ENCODE measurements at places on chromosomes 4 and X.

- no peak overlapping the region for H3K4me3 ChIP-seq
- H3K27ac ChIP-seq: no peak overlapping the region
- no peak for DNase-seq
- no peaks in the 10 kb centered on the region for H3K36me3 ChIP-seq
- H3K27me3 ChIP-seq: peaks cover 2% of the 10 kb centered on the region
These were observed 43.8 kb upstream of the UBQLN2 start for GRCh38 chrX:56519642-56520041.

GRCh38 chr4:101475246-101475645, 127.9 kb upstream of the PPP3CA start:
- H3K4me3 ChIP-seq: no peak overlapping the region
- no peaks in the 10 kb centered on the region for H3K36me3 ChIP-seq
- H3K27ac ChIP-seq: no peak overlapping the region
- peaks cover 12% of the 10 kb centered on the region for H3K27me3 ChIP-seq
- no peaks in the 10 kb centered on the region for H3K4me1 ChIP-seq

DNA sequence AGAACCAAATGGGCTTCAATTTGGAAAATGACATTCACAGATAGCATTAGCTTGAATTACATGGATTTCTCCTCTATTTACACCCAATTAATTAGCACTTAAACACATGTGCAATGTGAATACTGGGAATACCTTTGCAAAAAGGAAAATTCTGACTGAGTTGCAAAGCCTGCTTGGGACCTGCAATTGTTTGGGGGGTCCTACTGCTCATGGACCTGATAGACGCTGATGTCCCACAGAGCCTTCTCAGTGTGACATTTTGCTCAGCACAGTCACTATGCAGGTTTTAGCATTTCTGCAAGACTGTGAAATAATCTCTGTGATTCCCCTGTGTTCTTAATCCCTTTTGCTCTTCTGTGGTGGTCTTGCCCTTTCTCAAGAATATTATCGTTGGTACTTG, 101.2 kb upstream of the PGRMC2 start:
- no peak overlapping the region for H3K4me3 ChIP-seq
- no peak overlapping the region for H3K27ac ChIP-seq
- H3K27me3 ChIP-seq: no peaks in the 10 kb centered on the region
- no peaks in the 10 kb centered on the region for H3K36me3 ChIP-seq
- DNase-seq: no peak
- no peaks in the 10 kb centered on the region for H3K4me1 ChIP-seq

GRCh38 chr4:13262816-13263215, 221.3 kb downstream of the RAB28 start:
- H3K27me3 ChIP-seq: no peaks in the 10 kb centered on the region
- DNase-seq: no peak
- H3K27ac ChIP-seq: no peak overlapping the region

DNA sequence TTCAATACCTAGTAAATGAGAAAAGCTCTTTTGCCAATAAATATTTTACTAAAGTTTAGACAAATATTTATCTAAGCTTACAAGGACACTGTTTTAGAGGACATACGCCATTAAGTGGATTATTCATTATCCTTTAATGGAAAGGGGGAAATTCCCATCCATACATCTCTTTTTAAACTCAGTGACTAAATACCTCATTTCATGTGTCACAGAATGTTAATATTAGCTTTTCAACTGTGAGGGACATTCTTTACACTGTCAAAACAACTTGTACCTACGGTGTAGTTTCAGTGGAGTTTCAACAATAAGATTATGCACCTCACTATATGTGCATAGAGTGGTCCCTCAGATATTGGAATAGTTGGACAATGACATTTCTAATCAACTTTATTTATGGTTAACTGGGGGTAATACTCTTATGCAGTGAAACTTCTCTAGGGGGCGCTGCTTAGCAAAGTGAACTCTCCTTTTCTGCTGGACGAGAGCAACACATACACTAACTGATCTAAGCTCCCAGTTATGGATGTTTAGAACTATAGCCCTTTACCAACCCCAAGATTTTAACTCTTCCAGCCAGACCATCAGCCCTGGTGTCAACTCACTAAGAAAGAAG, 9.7 kb downstream of the HS6ST2 start:
- H3K27me3 ChIP-seq: peaks cover 16% of the 10 kb centered on the region
- H3K4me1 ChIP-seq: no peaks in the 10 kb centered on the region
- no peak overlapping the region for H3K27ac ChIP-seq
- DNase-seq: no peak

DNA sequence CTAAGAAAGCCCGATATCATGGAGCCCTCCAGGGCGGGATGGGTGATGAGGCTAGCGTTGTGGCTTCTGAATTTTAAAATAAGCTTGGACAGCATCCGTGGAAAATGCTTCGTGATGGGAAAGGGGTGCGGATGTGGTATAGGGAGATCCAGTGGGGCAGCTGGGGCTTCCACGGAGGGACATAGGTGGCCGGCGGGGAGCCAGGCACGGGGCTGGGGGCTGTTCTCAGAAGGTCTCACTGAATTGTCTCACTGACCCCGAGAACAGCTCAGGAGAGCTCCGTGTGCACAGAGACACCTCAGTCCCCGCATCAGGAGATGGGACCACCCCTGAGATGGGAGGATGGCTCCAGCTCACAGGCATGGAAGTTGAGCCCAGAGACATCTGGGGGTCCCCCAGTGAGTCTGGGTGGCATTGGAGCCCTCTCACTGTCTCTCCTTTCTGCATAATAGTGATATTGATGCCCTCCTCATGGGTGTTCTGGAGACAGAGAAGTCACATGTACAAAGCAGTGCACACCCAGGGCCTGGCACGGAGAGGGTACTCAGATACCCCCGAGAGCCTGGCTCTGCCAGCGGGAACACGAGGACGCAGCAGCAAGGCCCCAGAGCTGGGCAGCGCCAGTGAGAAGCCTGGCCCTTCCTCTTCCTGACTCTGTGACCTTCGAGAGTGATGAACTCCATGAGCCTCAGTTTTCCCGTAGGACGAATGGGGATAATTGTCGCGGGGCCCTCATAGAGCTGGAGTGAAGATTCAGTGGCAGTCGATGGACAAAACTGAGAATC, 70.6 kb upstream of the PSAPL1 start:
- H3K4me3 ChIP-seq: no peak overlapping the region
- H3K4me1 ChIP-seq: peaks cover 4% of the 10 kb centered on the region
- no peak for DNase-seq
- no peaks in the 10 kb centered on the region for H3K36me3 ChIP-seq
- no peak overlapping the region for H3K27ac ChIP-seq
- peaks cover 7% of the 10 kb centered on the region for H3K27me3 ChIP-seq

DNA sequence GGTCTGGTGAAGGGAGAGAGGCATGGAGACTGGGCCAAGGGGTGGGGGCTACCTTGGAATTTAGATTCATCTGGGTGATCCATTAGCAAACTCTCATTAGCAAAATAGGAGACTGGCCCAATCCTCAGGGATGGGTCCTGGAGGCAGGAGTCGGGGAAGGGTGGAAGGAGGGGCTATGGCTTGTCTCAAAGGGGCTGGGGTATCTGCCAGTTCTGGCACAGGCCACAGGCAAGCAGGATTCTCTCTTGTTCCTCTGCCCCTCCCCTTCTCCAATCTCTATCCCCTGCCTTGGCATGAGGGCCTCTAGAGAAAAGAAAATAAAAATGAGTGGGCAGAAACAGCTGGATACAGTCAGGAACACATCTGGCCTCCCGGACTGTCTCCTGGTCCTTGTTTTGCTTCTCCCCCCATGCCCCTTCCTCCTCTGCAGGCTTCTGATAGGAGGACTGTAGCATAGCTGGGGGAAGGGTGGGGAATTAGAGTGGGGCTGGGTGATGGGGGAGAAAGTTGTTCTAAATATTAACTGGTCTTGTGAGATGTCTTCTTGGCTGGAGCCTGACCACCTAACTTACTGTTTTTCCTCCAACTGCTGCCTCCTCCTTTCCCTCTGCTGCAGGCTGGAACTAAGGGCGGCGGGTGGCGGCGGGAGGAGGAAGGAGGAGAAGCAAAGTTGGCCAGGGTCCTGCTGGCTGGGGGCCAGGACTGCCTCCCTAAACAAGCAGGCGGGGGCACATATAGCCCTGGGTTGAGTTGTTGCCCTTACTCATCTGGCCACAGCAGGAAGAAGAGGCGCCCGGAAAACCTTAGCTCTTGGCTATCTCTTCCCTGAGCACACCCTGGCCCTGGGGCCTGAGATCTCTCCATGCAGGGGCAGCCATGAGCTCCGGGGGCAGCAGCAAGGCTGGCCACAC, 53.3 kb upstream of the LAS1L start:
- H3K27me3 ChIP-seq: no peaks in the 10 kb centered on the region
- H3K36me3 ChIP-seq: no peaks in the 10 kb centered on the region
- DNase-seq: no peak
